ENCODE measurements at places on chromosomes 1 and 21.

DNA sequence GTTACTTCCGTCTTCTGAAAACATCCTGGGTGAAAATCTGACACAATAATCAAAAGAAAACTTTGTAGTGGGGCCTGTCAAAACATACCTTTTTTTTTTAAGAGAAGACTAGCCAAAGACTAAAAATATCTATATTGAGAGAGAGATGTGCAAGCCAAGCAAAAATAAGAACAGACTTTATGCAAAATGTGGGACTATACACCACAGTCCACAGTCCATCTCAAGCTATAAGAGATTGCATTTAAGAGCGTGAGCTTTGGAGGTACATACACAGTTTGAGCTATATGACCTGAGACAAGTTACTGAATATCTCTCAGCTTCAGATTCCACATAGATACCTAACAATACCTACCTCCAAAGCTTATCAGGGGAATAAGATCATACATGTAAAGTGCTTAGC is 64.9 kb upstream of the DYNLT5 start:
- no peak for DNase-seq

DNA sequence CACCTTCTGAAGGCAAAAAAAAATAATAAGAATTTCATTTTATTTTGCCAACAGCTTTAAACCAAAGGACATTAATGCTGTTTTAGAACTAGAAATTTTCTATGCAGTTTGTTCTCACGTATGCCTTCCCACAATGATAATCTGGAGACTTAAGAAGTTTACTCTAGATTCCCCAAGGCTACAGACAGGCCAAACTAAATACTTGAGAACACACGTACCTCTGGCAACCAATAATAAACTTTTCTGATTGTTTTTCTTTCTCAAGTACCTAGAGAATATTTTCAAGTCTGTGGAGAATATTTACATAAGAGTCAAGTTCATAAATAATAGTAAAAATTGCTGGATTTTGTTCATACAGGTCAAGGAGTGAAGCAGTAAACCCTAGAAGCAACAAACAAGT is 15.9 kb downstream of the CLDN8 start:
- no peak for DNase-seq

DNA sequence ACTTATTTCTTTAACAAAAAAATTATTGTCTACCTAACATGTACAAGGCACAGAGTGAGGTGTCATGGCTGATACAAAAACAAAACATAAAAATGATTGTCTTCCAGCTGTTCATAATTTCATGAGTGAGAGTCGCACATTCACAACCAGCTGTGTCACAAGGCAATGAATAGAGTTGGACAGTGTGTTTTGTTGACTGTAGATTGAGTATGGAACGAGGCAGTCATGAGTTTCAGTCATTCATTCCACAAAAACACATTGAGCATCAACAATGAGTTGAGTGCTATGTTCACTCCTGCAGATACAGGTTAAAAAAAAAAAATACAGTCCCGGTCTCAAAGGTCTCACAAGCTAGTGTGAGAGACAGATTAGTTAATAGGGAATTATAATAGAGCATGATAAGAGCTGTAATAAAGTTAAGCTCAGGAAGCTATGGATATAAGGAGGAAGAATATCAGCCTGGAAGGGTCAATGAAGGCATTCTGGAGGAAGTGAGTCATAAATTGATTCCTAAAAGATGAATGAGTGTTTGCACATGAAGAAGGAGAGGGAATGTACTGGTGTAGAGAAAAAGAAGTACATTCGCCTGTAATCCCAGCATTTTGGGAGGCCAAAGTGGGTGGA is 47.8 kb upstream of the ARHGAP29 start:
- peak; percentile 22 for DNase-seq

- no peak for DNase-seq
Observed at GRCh38 chr1:58882322-58882948, 98.6 kb upstream of the JUN start.

- DNase-seq = peak; percentile 19
Observed at GRCh38 chr1:3695326-3696217, 43.3 kb downstream of the TP73 start.

DNA sequence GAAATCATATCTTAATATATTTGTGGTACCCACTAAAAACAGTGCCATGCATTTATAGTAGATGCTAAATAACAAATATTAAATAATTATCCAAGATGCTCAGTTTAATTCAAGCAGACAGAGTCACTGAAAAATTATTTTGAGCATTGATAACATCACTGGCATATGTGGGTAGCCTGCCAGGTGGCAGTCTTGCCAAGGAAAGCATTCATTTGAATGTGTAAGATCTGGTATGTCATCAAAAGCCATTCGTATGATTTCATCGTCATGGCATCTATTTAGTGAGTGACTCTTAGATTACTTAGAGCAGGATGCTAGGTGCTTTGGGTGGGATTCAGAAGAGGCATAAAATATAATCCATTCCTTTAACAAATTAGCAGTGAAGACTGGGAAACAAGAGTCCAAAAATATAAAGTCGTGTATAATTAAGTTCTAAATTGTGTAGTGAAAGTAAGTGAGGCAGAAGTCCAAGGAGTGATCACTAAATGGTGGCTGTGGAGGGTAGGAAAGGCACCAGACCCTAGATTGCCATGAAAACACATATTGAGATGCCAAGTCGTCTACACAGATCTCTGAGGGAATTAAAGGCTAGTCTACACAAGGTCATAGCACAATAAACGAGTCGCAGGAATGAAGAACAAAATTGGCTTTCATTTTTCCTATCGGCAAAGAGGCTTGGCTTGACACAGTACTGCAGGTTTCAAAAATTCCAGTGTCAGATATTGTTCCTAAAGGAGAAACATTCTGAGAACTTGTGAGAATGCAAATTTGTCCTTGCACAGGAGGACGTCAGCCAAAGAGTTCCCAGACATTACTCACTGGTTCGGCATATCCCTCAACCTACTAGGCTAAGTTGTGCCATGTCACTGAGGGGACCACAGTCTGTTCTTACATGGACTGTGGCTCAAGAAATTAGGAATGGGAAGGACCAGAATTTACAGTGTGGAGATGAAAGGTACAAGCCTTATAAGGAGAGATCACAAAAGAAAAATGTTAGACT is 130.8 kb downstream of the LYPLAL1 start:
- DNase-seq = peak; percentile 74

- no peak for DNase-seq
Observed at GRCh38 chr1:66326867-66327266, 207.1 kb upstream of the SGIP1 start.

GRCh38 chr1:215568299-215568692 is 1.2 kb downstream of the KCTD3 start:
- DNase-seq = peak; percentile 55

DNA sequence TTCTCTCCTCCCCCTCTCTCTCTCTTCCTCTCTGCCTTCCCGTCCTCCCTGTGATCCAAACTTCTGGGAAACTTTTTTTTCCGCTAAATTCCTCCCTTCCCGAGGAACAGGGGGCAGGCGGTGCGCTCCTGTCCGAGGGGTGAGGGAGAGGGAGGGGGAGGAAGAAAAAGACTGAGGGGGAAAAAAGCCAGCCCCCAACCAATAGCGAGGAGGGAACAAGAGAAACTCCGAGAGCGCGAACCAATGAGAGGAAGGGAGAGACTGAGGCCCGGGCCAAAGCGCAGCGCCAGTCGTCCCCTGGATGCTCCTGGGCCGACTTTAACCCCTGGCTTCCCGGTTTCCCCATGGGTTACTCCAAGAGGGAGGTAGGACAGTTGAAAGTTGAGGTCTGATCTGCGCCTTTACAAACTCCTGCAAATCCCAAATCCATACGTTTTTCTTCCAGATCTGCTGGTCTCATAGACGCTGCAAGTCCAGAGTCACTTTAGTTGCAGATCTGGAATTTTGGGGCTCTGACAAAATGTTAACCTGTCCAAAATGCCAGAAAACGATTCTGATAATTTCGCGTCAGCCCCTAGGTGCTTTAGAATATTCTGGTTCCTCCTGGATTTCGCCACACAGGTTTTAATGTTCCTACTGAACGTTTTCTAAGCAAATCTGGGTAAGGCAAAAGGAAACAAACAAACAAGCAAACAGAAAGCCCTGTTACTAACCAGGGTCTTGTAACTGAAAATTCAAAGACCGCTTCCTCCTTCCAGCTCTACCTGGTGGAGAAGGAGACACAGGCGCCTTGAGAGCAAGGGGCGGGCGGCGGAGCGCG is at the start of gene TBX15:
Gene TBX15, minus strand, starts transcription at position 158 of the 820 bp plus-strand sequence. CDS start 548 bp downstream, outside the sequence.
- DNase-seq = peak; percentile 94

DNA sequence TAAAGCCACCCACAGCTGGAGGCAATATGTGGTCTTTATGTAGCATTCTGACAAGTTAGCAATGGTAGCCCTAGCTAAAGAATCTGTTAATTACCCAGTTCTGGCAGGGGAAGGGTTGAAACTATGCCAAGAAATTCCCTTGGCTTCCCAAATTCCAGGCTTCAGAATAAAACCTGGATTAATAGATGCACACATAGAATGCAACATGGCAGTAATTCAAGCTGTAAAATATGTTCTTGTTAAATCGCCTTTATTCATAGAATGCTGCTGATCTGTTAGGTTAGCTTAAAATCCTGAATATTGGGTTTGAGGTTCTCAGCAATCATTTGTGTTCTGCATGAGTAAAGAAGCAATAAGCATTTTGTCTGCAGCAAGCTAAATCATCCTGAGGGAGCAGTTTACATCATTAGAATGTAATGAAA is 80.1 kb downstream of the ZNF326 start:
- no peak for DNase-seq

DNA sequence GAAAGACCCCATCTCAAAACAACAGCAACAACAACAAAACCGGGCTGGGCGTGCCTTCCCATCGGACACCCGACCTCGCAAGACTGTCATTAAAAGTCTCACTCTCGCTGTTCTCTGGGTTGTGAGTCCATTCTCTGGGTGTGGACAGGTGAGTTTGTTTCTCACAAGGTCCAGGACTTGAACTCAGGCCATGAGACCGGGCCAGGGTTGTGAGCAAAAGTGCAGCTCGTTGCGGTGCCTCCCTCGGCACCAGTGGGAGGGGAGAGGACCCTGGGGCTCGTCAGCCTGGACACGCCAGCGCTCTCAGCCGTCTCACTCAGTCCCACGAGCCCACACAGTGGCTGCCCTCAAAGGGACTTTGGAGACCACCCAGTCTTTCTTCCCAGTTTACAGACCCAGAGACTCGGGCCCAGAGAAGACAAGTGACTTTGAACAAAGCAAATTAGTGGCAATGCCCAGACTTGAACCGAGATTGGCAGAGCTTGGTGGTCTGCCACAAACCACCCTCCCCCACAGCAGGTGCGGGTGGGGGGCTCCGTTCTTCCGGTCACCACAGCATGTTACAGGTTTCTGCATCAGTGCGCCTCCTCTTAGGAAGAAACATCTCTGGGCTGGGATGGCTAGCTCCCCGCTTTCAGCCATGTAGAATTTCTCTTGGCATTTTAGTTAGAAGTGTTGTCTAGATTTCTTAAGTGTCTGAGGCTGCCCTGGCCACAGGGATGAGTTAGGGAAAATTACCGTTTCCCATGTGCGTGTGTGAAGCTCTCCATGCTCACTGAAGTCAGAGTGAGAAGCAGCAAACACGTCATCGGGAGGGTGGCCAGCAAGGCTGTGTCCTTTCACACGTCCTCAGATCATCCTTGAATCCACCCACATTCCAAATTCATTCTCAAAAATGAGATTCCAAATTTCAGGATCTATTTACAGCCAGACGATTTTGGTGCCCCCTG is 28.3 kb downstream of the LRRC3 start:
- DNase-seq = no peak

DNA sequence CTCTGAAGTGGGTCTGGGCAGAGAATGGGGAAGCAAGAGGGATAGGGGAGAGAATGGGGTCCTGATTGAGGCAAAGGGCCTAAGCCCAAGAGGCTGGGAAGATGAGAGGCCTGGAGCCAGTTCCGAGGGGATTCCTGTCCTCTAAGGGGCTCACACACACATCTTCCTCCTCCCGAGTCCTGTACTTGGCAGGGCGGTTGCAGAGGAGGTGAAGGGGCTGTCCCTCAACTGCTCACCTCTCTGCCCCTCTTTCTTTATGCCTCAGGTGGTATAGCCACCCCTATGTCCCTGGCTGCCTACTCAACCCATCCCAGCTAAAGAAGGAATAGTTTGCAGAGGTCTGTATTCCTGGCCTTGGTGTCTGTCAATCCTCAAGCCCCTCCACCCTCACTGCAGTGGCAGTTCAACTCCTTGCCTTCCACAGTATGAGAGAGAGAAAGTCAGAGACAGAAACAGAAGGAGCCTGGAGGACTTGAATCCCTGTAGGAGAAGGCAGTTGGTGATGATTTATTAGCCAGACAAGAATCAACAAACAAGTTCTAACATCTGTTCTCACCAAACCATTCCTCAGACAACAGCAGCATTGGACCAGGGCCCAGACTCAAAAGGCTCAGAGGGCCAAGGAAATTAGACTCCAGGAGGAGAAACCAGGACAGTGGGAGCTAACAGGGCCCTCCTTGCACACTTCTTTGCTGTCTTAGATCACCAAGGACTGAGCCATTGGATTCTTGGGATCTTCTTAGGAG is 10.7 kb downstream of the SH2D2A start:
- DNase-seq = peak; percentile 69
